ENCODE measurements at places on chromosomes 3 and 15.

GRCh38 chr3:23590424-23591273 is 215.1 kb upstream of the UBE2E1 start:
- no peak for DNase-seq

DNA sequence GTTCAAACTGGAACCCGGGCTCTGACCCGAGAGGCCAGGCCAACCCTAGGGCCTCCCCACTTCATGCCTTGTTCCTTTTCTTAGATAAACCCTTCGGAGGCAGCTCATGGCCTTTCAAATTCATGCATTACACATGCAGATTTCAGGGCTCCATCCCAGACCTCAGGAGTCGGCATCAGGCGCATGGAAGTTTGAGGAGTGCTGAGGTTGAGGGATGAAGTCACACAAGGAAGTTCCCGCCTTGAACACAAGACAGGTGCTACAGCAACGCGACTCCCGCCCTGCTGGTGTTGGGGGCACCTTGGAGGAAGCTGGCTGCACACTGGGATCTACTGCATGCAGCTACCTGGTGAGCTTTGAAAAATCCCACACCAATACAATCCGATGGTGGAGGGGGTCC is 245.2 kb upstream of the LYSMD4 start:
- DNase-seq = no peak

GRCh38 chr15:71440489-71441110 is 325.3 kb downstream of the THSD4 start:
- DNase-seq = no peak

- no peak for DNase-seq
These were observed 8.9 kb downstream of the NSUN3 start for GRCh38 chr3:94071713-94072284.

GRCh38 chr15:97525809-97526208 is 434.7 kb upstream of the ARRDC4 start:
- no peak for DNase-seq
